ENCODE measurements at places on chromosomes 2 and 18.

DNA sequence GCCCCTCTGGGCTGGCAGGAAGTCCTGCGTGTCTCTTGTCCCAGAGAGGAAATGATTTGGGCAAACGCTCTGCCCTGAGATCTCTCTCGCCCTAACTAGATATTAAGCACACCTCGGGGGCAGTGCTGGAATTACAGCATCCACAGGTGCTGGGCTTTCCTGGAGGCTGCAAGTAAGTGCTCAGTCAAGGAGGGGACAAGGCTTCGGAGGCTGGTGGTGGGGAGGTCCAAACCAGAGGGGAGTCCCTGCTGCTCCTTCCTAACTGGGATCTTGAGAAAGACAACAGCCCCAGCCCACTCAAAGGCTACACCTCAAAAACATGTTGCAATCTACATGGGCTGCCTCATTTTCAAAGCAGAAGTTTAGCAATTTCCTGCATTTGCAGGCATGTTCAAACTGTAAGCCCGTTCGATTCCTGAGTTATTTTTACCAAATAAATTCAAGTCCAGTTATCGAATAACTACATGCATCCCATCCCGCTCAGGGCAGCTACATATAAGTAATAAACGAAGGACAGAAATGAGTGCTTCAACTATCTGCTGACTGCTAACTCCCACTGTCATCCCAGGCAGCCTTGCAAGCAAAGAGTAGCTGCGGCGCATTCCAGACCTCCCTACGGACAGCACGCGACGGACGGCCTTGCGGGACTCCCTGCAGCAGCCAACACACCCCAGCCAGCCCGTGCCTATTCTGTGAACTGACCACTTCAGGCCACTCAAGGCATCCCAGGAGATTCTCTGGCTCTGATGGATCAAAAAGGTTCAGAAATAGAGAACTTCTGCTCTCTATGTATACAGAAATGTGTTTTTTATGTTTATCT, 27.5 kb downstream of the ZNF516 start:
- DNase-seq: no peak

DNA sequence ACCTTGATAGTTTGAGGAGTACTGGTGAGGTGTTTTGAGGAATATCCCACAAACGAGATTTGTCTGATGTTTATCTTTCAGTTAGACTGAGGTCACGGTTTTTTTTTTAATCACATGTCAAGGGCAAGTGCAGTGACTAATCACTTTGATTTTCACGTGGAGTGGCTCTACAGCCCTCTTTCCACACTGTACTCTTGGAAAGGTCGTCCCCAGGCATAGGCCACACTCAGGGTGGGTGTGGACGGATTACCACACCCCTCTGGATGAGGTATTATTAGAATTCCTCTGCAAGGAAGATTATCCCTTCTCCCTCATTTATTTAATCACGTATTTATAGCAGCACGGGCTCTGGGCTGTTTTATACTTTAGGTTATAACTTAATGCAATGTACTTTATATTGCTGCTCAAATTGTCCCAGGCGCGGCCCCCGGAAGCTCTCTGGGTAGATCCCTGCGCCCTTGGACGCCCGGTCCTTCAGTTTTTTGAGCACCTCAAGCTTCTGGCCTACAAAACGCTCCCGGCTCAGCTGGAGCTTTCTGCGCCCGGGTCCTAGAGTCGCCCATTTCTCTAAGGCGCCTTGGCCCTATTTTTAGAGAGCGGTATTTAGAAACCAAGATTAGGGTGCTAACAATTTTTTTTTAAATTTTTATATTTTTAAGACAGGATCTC, 515 bp upstream of the PLEKHB2 start:
- DNase-seq: peak; percentile 73

- no peak for DNase-seq
Observed at GRCh38 chr2:883260-883802, 67.3 kb upstream of the SNTG2 start.

- DNase-seq: no peak
Observed at GRCh38 chr2:207662203-207662602, 37.0 kb upstream of the METTL21A start.

- DNase-seq: no peak
Observed at GRCh38 chr2:39469807-39470206, 32.7 kb upstream of the MAP4K3 start.

- no peak for DNase-seq
Observed at GRCh38 chr2:233453916-233454315, 99.6 kb downstream of the DGKD start.

Measured in SW 1271 (cell line).